ENCODE measurements at places on chromosomes 16 and 17.

- no peak for DNase-seq
Measured at GRCh38 chr17:62916684-62917571, 49.1 kb upstream of the TANC2 start.

DNA sequence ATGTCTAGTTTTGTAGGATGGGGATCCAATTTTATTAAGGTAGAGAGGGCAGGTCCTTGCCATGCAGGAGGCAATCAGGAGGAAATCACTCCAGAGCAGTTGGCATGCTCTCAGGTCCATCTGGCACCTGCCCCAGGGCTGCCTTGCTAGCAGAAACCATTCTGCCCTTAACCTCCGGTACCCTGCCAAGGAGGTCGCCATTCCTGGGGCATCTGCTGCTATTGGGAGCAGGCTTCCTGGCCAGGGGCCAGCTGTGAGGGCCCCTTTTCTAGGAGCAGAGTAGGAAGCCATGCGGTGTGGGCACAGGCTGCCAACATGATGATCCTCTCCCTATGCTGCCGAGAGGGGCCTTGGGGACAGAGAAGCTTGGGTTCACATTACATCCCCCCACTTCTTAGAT is 47.6 kb upstream of the MGAT5B start:
- DNase-seq = no peak

DNA sequence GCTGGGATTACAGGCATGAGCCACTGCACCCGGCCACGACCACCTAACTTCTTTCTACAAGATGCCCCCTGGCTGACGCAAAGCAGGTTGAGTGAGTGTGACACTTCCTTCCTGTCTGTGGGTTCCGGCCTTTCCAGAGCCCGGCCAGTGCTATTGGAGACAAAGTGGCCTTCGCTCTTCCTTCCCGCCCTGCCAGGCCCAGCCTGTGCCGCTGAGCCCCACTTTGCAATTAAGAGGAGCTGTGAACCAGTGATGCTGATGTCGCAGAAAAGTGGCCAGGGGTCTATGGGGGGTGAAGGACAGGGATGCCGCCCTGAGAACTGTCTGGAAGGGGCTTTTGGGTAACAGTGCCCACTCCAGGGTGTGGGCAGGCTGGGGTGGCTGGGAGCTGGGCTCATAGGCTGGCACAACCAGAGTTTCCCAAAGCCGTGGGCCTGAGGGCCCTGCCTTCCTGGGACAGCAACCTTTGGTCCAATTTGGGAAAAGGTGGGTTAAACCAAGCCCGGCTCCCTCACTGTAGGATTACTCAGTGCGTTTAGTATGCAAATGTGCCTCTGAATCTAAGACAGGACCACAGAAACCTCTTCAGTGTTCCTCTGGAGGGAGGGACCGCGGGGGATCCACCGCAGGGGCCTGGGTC is 174.9 kb downstream of the SEC14L1 start:
- no peak for DNase-seq

GRCh38 chr16:27377666-27378485 is 24.1 kb upstream of the IL21R start:
- no peak for DNase-seq

GRCh38 chr17:76623271-76624146 is 20.0 kb downstream of the ST6GALNAC1 start:
- DNase-seq = peak; percentile 41

DNA sequence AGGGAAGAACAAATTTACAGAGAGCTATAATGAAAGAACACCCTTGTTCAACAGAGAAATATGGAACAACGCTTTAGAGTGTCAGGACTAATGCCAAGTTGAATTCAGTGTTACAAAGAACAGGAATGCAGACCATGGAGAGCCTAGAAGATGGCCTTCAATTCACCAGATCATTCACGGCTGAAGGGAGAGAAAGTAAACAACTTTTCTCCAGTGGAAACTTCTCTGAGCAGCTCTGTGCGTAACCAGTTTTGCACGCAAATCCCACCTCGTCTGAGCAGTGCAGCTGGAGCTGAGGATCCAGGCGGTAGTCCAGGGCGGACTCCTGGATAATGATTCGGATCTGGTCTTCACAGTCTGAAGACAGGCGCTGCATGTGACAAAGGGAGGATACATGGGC is 40.5 kb upstream of the CLEC18B start:
- no peak for DNase-seq

DNA sequence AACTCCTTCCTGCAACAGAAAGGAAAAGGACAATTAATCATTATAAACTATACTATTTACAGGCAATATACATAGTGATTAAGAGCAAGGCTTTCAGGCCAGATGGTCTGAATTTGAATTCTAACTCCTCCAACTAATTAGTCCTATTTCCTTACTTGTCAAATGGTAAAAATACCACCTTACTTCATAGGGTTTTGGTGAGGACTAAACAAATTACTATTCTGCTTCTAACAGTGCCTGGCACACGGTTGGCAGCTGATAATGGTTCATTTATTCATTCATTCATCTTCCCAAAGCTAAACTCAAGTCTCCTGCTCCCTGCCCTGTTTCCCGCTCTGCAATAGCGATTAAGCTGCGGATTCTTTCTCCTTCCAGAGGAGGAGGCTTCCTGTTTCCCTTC is 39.8 kb downstream of the DCUN1D3 start:
- no peak for DNase-seq
